ENCODE measurements at places on chromosomes 2 and 18.
A peak's percentile ranks its signal among the peaks of the same experiment; 100 is the strongest.

DNA sequence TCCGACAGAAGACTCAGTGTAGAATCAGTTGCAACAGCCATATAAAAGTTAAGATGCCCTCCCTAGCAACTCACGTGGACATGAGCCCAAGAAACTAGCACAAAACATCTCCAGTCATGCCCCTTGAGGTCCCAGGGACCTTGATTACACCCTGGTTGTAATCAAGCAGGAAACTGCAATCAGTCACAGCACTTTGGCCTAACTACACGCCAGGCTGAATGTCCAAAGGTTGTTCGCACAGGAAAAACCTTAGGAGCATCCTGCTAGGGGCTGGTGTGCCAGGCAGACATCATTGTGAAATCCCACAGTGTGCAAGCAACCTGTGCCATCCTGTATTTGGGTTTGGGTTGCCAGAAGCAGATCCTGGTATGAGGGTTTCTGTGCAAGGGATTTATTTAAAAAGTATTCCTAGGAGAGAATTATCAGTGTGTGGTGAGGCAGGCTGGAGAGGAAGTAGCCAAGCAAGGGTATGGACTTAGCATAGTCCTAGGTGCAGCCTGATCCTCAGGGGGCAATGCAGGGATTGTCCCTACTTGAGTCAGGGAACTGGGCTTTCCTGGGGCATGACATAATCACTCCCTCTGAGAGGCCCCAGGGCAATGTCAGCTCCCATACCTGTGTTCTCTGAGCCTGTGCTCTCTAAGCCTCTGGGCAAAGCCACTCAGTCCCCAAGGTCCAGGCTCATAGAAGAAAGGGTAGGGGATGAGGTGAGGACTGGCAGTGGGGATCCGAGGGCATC lies 17.8 kb upstream of the SULT1C2 start:
- no peak for DNase-seq

DNA sequence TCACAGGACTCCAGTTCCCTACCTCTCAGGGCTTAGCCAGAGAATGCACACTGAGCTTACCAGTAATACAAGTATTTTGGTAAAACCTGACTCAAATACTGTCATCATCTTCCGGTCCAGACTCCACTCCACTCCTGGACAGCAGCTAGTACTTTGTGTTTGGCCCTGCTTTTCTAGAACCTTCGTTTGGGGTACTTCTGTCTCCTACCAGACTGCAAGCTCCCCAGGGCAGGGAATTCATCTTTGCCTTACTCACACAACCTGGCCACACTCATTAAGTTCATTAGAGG lies 108.9 kb upstream of the CDC42EP3 start:
- no peak for DNase-seq

DNA sequence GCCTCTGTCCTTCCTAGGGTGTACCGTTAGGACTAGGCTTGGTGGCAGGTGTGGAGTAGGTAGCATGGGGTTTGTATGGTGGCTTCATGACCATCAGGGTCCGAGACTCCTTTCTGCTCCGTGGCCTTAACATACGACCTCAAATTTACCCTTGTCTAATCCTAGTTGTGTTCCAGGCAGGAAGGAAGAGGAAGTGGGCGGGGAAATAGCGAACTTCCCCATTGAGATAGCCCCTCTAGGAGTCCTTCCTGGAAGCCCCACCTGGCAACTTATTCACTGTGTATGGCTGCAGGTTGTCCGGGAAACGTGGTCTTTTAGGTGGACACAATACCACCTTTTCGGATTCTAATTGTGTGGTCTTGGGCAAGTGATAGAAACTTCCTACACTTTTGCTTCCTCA lies 9.3 kb downstream of the CD8A start:
- DNase-seq = no peak

DNA sequence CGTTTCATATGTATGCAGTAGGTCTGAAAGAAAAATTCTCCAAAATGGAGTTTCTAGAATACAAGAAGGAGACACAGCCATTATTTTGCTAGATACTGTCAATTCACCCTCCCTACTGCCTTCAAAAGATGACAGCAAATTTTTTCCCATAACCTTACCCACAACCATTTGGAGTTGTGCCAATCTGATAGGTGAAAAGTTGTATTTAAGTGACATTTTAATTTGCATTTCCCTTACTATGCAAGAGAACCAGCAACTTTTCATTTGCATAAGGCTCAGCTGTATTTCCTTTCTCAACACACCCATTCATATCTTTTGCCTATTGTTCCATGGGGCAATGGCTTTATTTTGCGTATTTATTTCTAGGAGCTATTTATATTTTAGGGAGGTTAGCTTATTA lies 31.4 kb upstream of the IL18RAP start:
- DNase-seq = peak; percentile 79
